Hematopoietic multipotent progenitor cell (in vitro differentiated cells): ENCODE measurements at places on chromosomes 6 and 20.

- no peak for DNase-seq
Observed at GRCh38 chr20:48102931-48103660, 317.8 kb upstream of the SULF2 start.

DNA sequence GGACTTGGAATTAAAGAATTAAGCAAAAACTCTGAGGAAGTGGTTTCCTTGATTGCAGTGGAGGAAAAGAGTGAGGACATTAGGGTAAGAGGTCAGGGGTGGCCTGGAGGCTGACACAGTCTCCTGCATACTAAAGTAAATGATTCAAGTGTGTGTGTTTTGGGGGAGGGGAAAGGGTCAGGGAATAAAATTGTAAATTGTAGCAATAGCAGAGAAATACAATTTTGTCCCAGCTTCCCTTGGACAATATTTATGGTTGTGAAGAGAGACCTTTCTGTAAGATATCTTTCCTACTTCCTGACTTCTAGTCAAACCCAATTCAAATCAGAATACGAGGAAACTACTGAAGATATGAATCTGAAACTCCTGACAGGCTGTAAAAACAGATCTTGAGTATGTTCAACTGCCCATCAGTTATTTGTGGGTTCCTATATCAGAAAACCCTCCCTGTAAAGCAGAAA, 143.4 kb upstream of the HMGN3 start:
- no peak for DNase-seq

GRCh38 chr6:74482180-74482579, 723.7 kb downstream of the COL12A1 start:
- DNase-seq, result no peak

DNA sequence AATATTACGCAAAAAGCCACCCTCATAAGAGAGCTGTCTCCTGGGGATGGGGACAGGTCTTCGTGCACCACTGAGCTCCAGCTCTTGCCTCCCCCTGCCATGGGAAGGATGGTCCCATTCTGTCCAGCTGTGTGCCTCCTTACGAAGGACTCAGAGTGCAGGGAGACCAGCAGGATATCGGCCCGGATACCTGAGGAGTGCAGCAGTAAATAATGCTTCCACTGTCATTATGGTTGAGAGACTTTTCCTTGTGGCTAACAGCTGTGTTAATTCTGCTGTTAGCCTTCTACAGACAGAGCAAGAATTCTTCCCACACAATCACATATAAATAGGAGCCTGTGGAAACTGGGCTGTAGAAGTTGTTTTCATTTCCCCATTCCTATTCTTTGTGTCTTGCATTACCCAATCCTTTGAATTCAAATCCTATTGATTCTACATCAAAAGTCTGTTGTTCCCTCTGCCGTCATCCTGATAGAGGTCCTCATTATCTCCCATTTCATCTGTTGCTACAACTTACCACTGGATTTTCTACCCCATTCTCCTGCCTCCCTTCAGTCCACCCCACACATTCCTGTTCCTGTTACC, 364.6 kb upstream of the SOX4 start:
- no peak for DNase-seq

GRCh38 chr6:14927398-14927797, 318.5 kb upstream of the JARID2 start:
- no peak for DNase-seq

- no peak for DNase-seq
Observed at GRCh38 chr6:5457983-5458683, 196.8 kb downstream of the FARS2 start.

GRCh38 chr20:36064658-36065426, 89.7 kb upstream of the EPB41L1 start:
- peak; percentile 87 for DNase-seq

DNA sequence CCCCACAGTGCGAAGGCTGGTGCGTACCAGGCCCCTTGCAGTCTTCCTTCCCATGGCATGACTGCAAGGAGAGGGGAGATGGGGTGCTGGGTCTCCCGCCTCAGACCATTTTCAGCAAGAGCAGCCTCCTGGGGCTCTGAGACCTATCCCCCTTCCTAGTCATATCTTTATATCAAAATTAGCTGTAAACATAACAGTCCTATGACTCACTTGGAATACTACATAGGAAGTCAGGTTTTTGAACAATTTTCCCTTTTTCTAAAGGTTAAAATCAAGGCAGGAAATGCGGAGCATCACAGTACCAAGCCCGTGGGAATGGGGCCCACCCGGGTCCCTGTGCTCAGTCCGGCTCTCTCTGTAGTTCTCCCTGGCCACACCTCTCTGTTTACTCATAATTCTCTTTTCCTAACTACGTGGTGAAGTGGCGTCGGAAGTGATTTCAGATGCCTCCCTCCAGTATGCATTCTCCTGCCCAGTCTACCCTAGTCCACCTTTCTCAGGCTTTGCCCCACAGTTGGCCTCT, 109.8 kb upstream of the TMEM170B start:
- DNase-seq, result no peak

DNA sequence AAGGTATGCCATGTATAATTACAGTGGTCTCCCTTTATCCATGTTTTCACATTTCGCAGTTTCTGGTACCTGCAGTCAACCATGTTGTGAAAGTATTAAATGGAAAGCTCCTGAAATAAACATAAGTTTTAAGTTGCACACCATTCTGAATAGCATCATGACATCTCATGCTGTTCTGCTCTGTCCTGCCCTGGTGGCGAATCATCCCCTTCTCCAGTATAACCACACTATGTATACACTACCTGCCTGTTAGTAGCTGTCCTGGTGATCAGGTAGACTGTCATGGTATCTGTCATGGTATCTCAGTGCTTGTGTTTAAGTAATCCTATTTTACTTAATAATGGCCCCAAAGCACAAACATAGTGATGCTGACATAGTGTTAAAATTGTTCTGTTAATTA, 97.1 kb downstream of the ZFAND3 start:
- no peak for DNase-seq

DNA sequence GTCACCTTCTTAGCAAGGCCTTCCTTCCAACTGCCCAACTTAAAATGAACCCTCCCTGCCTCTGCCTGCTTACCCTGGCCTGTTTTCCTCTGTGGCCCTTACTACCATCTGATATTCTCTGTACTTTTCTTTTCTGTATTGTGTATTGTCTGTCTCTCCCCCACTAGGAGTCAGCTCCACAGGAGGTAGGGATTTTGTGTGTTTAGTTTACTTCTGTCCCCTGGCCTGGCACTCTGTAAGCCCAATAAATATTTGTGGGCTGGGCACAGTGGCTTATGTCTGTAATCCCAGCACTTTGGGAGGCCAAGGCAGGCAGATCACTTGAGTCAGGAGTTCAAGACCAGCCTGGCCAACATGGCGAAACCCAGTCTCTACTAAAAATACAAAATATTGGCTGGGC, 72.8 kb downstream of the RIPOR3 start:
- DNase-seq, result no peak

- DNase-seq, result peak; percentile 16
Observed at GRCh38 chr6:21404577-21404976, 189.0 kb upstream of the SOX4 start.

- DNase-seq, result peak; percentile 82
Observed at GRCh38 chr20:25090492-25091429, 8.8 kb upstream of the VSX1 start.

- no peak for DNase-seq
Observed at GRCh38 chr20:63536241-63536977, 767 bp downstream of the PTK6 start.
